ENCODE measurements at places on chromosomes 4 and X. TPM values are rescaled to one million over a fixed set of nuclear protein-coding genes. Genes with fewer than 3 reads are reported as not detected.

DNA sequence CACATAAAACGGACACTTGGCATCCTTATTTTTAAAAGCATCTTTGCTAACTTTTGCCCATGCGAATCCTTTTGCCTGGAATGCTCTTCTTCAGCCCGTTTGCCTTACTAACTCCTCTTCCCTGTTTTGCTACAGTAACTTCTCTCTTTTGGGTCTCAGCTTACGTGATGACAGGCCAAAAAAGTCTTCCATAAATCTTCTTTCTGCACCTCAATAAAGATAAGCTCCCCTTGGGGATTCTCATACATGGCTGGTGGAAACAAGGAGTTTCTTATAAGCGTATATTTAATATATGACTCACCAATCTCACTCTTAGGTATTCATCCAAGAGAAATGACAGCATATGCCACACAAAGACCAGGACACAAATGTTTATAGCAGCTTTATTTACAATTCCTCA, 192.7 kb downstream of the RCHY1 start:
- DNase-seq, result no peak

- DNase-seq, result peak; percentile 86
Observed at GRCh38 chr4:3396600-3396999, 45.2 kb upstream of the HGFAC start.

DNA sequence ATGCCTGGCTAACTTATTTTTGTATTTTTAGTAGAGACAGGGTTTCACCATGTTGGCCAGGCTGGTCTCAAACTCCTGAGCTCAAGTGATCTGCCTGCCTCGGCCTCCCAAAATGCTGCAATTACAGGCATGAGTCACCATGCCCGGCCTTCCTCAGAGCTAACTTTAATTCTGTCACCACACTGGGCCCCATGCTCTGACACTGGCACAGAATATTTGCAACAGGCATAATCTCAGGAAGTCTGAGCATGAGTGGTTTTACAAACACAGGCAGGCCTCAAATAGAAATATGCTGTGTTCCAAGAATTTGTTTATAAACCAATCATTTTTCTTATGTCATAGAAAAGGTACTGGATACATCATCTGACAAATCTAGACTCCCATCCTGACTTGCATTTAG, 32.7 kb upstream of the FAM9C start:
- DNase-seq, result no peak

DNA sequence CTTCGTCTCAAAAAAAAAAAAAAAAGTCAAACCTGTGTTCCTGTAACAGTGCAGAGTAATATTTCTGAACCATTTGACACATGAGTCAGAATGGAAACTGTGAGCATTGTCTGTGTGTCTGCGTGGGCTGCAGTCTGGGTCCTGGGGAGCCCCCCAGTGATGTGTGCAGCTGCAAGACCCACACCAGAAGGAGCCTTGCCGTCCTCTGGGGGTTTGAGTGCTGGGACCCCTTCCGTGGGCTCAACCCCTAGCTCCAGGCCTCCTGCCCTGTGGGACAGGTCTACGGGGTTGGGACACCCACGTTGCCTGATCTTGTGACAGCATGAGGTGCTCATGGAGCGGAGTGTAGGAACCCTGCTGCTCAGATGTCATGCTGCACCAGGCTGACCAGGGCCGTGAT, 43.7 kb downstream of the DDX3X start:
- DNase-seq, result no peak

GRCh38 chr4:8550691-8551090, 29.5 kb upstream of the GPR78 start:
- no peak for DNase-seq

GRCh38 chr4:48109413-48110263, 24.4 kb downstream of the TXK start:
- peak; percentile 37 for DNase-seq

- no peak for DNase-seq
Observed at GRCh38 chr4:123449780-123450179, 53.2 kb downstream of the SPRY1 start.

DNA sequence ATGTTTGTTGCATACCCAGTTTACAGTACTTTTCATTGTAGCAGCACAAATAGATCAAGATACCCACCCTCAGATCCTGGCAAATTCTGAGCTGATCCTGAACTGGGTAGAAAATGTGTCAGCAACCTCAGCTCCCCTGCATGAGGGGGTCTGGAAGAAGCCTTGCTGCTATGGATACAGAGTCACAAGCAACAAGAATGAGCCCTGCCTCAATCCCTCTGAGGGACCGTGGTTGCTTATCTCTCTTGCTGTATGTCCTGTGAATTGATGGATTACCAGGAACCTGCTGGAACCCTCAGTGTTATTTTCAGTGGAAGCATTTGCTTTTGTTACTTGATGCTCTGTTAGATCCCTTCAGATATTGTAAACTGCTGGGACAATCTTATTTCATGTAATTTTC, 331.0 kb downstream of the STIM2 start:
- DNase-seq, result no peak

DNA sequence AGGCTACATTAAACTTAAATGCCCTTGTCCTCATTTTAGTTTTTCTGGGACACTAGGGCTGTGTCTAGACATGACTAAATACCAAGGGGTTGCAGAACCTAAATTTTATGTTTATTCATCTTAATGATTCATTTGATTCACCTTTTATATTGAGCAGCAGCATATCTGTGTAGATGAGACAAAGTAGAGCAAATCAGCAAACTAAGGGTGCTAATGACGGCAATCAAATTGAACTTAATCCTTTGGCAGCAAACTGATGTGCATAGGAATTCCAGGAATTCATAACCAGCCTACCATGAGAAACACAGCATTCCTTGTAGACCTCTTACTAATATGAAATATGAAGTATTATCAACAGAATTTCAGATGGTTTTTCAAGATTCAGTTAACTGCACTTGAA, 25.1 kb downstream of the EPHA5 start:
- no peak for DNase-seq

The USP17L20 gene
- not detected for polyA plus RNA-seq

GRCh38 chrX:16208601-16209000, 41.3 kb downstream of the MAGEB17 start:
- DNase-seq, result no peak

The CENPE gene
- 0.19 TPM for polyA plus RNA-seq

DNA sequence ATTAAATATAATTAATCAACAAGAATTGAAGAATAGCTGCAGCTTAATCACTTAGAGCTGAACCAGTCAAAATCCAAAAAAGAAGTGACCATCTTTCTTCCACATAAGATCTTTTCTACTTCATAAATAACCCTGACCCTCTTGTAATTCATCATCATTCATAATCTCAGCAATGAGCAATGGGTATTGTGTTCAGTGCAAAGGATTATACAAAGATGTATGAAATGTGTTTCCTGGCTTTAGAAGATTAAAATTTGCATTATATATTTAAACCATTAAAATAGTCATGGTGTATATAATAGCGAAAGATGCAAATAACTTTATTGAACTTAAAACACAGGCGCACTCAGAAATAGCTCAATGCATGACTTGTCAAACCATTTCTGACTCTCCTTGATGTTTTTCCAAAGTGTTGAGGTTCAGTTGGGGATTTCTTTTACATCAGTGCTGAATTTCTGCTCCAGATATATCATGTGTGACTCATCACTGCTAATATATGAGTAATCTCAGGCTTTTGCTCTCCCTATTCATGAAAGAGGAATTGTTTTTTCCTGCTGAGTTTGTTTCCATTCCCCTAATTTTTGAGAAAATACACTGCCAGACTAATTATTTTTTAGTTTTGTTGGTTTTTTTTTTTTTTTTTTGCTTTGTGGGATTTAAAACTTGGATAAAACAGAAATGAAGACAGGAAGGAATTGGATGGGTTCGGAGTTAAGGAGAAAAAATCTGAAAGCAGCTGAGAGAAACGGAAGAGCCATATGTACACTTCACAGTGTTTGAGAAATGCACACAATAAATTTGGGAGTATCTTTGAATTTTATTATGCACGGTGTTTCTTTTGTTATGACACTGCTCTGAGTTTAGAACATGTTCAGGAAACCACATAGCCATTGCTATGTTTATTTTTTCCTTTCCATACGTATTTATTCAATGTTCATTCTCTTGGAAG, 290.1 kb upstream of the PCDH7 start:
- peak; percentile 90 for DNase-seq

The PITX2 gene
- not detected for polyA plus RNA-seq

DNA sequence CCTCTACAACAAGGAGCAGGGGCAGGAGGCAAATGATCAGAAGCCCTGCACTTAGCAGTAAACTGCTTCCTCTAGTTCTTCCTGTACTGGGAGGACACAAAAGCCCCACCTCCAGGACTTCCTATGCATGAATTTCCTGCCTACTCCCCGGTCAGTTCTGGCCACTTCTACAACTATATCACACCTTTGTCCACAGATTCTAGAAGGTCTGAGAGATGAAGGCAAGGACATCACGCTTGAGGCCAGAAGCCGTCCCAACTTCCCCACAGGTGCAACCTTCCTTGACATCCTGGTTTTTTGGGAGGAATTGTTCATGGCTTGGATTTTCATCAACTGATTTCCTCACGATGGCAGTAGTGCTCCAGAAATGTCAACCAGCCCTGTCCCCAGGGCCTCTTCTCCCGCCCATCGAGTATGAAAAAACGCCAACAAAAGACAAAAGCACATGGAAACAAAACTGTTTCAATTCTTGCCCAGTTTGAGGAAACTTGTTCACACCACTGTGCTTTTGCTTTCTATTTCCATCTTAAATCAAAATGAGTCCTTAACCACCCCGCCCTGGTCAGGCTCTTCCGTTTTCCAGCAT, 206.5 kb upstream of the STK26 start:
- no peak for DNase-seq

The AVPR2 gene
- polyA plus RNA-seq, result not detected

DNA sequence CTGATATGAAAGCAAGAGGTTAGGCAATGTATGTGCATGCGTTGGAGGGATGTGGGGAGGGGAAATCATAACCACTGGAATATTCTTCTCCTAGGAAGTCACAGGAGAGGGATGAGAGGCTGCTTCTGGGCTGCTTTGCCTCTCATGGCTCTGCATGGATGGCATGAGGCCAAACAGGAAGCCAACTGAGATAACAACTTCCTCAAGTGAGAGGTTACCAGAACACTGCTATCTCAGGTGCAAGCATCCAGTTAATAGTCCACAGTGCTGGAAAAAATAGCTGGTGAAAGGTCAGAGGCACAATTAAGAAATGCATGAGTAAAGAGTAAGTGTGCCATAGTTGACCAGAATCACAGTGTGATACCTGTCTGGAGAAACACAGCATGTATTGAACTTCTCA, 113.3 kb downstream of the ELOVL6 start:
- no peak for DNase-seq

The SMIM20 gene
- 32.5 TPM for polyA plus RNA-seq
